ENCODE measurements at places on chromosomes 5 and 9.

DNA sequence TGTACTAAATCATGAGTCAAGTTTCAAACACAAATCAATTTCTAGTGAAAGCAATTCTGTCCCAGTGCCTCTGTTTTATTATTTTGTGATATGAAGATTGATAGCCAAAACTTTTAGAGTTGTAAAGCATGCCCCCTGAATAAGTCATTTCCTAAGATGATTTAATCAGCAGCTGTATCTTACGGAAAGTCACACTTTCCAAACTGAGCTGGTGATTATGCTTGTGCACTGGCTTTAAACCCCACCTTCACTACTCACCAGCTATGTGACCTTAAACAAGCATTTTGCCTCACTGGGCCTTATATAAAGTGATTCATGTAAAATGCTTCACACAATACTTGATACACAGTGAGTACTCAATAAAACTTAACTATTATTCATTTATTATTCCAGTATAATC lies 78.1 kb downstream of the EDIL3 start:
- no peak for DNase-seq

DNA sequence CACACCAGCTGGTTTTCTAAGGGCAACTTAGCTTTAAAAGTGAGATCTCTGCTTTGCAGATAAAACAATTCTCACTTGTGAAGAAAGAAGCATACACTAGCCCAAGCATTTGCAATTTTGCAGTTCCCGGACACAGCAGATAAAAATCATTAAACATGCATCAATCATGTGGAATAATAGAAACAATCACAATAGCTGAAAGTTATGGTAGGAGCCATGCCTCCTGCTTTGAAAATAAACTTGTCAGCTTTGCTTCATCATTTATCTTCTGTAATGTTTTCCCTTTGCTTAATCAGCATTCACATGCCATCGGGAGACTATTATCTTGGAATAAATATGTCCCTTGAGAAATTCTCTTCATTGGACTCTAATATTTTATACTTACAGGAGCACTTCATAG lies 60.3 kb upstream of the DAB2 start:
- DNase-seq, result no peak

DNA sequence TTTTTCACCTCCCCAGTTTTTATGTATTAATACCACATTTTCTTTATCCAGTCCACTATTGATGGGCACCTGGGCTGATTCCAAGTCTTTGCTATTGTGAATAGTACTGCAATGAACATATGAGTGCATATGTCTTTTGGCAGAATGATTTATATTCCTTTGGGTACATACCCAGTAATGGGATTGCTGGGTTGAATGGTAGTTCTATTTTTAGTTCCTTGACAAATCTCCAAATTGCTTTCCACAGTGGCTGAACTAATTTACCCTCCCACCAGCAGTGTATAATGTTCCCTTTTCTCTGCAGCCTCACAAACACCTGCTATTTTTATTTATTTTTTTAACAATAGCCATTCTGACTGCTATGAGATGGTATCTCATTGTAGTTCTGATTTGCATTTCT lies 340.2 kb downstream of the ADAMTS6 start:
- no peak for DNase-seq

DNA sequence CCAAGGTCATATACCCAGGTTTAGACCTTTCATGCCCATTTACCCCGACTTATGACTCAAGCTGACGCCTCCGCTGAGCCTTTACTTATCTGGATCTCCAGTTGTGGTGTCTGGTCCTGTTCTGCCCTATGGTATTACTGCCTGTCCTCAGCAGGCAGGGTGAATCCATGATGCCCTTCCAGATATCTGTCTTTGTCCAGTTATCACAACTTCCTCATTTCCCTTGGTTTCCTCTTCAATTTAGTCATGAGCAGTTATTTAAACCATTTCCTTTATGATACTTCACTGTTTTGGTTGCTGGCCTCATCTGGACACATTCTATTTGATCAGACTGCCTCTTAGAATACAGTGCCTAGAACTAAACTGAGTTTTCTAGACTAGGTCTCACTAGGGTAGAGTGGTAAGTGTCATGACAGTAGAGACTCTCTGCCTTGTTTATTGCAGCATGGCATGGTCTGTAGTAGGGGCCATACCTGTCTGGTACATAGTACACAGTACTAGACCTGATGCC lies 93.3 kb downstream of the MELK start:
- DNase-seq, result no peak

- DNase-seq, result no peak
Observed at GRCh38 chr5:2094616-2094995, 211.9 kb upstream of the IRX4 start.

GRCh38 chr9:124645274-124645673 lies 125.8 kb downstream of the NR6A1 start:
- no peak for DNase-seq

GRCh38 chr9:20087481-20087880 lies 298.6 kb upstream of the SLC24A2 start:
- no peak for DNase-seq

DNA sequence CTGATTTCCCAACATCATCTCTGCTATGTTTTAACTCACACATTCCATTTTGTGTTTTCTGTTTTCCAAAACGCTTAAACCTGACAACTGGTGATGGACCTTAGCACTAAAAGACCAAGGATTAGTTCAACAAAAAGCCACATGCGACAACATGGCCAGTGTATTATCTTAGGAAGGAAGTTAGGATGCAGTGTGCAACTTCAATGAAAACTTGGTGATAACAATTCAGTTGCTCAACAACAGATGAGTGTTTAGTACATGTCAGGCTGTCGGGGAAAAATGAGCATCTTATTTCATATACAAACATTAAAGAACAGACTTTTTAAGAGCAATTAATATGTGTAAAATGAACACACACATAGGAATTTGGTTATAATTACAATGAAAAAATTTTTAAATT lies 780.0 kb downstream of the SEMA5A start:
- no peak for DNase-seq

DNA sequence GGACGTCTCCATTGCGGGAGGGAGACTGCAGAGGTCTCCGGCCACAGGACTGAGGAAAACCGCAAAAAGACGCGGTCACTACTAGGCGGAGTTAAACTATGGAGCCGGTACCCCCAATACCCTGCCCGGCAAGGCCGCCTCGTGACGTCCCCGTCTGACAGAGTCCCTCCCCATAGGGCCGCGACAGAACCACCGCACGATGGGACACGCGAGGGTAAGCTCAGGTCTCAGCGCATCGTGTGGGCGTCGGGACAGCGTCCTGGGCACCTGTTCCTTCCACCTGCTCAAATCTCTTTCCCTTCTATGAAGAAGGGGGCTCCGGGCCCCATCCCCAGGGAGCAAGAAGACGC lies 35.2 kb upstream of the GLDC start:
- DNase-seq, result no peak

GRCh38 chr5:139863361-139863760 lies 67.8 kb downstream of the PSD2 start:
- DNase-seq, result no peak

- DNase-seq, result no peak
Observed at GRCh38 chr5:3122985-3123762, 371.7 kb upstream of the IRX2 start.

DNA sequence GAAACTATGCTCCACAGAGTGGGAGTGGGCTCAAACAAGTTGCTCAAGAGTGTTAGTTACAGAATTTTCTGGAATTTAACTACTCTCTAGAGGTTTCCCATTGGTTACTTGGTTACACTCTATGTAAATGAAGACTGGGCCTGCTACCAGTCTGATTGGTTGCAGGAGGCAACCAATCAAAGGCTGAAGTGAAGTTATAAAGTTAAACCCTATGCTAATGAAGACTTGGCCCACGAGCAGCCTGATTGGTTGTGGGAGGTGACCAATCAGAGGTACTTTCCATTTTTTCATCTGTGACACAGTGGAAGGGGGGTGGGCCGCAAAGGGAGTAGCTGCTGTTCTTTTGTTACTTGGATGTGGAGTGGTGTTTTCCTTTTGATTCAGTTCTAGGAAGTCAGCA lies 69.4 kb downstream of the CACNA1B start:
- no peak for DNase-seq

- no peak for DNase-seq
Observed at GRCh38 chr5:146548781-146549449, 32.9 kb upstream of the GPR151 start.

DNA sequence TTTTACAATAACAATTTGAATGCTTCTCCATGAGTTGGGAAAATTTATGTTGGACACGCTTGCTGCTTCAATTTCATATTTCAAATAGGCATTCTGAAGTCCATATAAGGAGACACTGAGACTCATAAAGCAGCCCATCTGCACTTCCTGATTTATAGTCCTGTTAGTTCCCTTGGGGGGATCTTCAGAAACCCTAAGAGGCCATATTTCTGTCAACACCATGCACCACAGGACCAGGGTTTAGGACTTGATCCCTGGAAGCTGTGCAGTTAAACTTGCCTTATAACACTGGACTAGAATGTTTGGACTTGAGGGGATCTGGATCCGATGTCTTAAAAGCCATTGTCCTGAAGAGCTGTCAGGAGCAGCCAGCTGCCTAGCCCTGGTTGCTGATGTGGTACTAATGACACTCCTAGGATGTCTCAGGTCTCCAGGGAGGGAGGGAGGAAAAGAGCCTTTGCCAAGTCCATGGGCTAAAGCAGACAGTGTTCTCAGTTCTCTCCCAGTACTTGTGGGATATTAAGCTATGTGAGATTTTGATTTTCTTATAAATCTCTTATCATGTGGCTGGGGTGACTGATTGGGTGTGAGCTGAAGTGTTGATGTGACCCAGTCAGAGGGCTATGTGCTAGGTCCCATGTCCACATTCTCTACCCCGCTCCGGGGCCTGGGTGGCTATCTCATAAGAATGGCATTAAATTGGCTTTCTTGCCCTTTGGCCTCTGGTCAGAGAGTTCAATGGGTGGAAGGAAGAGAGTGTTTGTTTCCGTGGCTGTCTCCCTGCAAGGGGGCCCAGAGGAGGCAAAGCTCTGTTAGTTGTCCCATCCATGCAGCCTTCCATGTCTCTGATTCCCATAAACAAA lies 399.8 kb downstream of the OSTF1 start:
- DNase-seq, result no peak

GRCh38 chr9:89453452-89453851 lies 44.5 kb downstream of the SEMA4D start:
- DNase-seq, result no peak

DNA sequence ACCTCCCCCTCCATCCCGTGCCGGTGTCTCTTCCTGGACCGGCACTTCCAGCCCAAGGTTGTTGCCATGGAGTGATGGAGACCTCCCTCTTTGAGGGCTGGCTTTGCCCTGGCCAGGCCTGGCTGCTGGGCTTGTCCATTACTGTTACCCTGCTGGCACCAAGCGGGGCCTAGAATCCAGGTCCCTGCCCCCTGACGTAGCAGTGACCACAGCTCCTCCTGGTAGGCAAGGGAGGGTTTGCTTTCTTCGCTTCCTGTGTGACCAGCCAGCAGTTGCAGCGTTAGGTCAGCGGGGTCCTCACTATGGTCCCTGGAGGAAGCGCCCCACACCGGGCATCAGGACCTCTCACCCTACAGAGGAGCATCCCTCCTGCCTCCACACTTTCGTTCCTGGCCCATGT lies 146.7 kb upstream of the COL5A1 start:
- DNase-seq, result no peak

DNA sequence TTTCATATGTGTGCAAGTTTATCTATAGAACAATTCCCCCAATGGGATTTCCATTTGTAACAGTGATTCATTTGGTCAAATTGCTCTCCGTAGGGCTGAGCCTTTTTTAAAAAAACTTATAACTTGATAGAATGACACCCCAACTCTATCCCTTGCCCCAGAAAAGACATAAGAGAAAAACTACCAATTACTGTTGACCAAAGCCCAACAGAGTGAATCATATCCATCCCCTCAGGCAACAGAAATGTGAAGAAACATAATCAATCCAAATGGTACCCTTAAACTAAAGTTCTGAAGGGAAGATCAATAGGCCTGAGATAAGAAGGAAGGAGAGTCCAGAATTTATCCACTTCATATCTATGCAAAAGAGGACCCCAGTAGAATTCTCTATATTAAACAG lies 17.8 kb downstream of the TICAM2 start:
- no peak for DNase-seq

DNA sequence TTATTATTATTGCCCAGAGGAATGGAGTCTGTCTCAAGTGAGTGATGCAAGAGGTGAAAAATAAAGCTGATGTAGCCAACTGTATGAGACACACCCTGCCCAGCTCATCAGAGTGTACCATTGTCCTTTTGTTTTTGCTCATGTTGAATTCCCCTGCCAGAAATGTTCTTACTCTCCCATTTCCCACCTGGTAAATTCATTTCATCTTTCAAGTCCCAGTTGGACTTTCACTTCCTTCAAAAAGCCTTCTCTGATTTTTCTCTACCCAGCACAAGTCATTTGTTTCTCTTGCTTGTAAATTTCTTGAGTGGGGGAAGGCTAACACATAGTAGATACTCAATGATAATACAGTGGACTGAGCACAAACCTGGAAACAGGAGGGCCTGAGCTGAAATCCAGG lies 394.5 kb upstream of the ZNF462 start:
- DNase-seq, result no peak

GRCh38 chr5:132001647-132002561 lies 9.6 kb downstream of the ACSL6 start:
- no peak for DNase-seq

DNA sequence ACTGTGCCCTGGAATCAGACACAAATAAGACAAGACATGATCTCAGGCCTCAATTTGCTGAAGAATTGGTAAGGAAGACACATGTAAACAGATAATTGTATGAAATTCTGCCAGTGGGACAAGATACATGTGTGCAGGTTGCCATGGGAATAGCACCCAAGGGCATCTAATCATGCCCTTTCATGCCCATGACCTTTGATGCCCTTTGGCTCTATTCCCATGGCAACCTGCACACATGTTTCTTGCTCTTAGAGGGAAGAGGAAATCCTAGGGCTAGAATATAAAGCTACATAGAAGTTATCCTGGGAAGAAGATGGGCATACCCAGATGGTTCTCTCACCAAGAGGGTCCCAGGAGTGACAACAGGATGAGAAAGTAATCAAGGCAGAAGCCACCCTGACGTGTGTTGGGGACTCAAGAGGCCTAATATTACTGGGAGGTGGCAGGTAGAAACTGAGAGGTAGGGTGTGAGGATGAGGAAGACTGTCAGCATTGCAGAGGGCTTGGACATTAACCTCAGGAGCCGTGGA lies 34.4 kb downstream of the P4HA2 start:
- no peak for DNase-seq

DNA sequence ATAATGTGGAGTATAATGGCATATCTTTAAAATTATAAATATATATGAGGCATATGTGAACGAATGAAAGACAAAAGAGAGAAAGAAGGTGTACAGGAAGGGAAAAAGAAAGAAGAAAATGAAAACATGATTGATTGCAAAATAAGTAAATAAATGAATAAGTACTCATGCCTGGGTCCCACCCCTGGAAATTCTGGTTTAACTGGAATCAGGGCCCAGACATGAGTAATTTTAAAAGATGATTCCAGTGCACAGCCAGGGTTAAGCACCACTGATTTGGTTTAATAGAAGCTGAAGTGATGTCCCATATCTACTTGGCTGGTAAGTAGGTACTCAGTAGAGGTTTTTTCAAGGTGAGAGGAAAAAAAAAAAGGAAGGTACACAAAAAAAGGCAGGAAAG lies 34.0 kb upstream of the HOMER1 start:
- DNase-seq, result no peak

Measured in central memory CD4-positive, alpha-beta T cell (primary cell).